ENCODE measurements at places on chromosomes 7 and 10.

- no peak for DNase-seq
These were observed 10.2 kb upstream of the SDHAF3 start for GRCh38 chr7:97107192-97107800.

GRCh38 chr10:119687192-119688032 lies 36.2 kb downstream of the BAG3 start:
- no peak for DNase-seq

DNA sequence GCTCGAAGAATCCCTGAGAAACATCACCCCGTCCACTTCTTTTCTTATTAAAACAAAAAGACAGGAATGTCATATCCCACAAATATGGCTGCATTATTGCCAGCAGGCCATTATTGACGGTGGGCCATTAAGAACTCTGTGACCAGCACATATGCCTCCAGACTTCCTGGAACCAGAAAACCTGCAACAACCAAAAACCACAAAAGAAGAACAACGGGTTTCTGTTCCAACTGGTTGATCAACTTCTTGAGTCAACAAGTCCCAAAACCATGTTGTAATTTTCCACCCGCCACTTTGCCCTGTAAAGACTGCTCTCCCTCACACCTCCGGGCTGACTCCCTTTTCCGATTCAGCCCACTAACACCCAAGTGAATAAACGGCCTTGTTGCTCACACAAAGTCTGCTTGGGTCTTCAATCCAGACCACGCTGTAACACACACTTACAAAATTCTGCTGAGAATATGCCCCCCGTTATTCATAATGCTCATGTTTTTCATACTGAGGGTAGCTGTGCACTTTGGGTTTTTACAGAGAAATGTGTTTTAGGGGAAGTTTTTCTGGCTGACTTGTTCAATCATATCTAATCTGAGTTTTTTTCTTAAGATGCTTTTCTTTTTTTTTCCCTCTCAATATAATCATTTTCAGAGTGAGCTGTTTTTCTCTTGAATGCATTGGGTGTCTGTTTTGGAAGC lies 20.7 kb downstream of the ZNF107 start:
- DNase-seq = no peak

GRCh38 chr10:97053276-97053675 lies 132.5 kb downstream of the SLIT1 start:
- no peak for DNase-seq

DNA sequence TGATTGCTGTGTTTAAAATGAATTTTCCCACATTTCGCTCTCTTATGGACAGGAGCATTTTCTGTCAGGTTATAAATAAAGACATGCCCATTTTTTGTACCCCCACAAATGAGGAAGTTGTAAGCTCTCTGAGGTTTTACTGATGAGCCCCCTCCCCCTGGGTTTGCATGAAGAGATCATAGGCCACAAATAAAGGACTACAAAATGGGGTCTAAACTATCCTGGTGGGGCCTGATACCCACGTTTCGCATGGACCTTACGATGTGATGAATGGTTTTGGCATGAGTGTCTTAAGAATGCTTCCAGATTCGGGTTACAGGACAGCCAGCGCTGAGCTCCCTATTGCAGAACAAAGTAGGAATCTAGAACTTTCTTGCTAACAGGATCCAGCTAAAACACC lies 5.8 kb downstream of the IKZF1 start:
- no peak for DNase-seq
